ENCODE measurements at places on chromosomes 13 and 19. TPM values are rescaled to one million over a fixed set of nuclear protein-coding genes. Genes with fewer than 3 reads are reported as not detected.

Gene GEMIN7
- total RNA-seq: 68.9 TPM

Gene GJB6
- not detected for total RNA-seq

Gene CNN1
- not detected for total RNA-seq

Gene STARD13
- 26.9 TPM for total RNA-seq

Gene AP1M2
- not detected for total RNA-seq

Gene PRTN3
- not detected for total RNA-seq

Gene ABCA7
- total RNA-seq: 6.1 TPM

Gene COL5A3
- total RNA-seq: 0.05 TPM

Gene RPS19
- 1,340 TPM for total RNA-seq

All from mammary microvascular endothelial cell (primary cell).